Thymus (tissue), 14 donors: ENCODE measurements at places on chromosomes 3 and 15. TPM values are rescaled to one million over a fixed set of nuclear protein-coding genes. Genes with fewer than 3 reads are reported as not detected.

DPP8 gene
- 21.8 TPM for total RNA-seq

DNA sequence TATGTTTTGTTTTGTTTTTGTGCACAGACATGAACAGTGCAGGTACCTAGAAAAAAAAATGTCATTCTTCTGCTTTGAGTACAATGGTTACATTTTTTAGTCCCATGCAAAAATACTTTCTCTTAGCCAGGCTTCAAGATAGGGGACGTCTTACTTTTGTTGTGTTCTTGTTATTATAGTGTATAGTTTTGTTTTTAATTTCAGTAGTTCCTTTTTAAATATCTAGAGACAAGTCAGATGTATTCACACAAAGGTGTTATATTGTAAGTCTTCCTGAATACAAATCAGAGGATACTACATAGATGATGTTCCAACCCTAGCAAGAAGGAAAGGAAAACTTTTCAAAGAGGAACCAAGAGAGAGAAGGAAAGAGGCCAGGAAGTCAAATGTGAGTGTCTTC lies 28.8 kb upstream of the IGSF11 start:
- H3K4me3 ChIP-seq, result no peak overlapping the region
- H3K27me3 ChIP-seq, result no peaks in the 10 kb centered on the region

- H3K4me1 ChIP-seq, result no peaks in the 10 kb centered on the region
- no peaks in the 10 kb centered on the region for H3K27me3 ChIP-seq
- DNase-seq, result no peak
These were observed 16.6 kb upstream of the GABRG3 start for GRCh38 chr15:26954403-26954802.

HAUS2 gene
- total RNA-seq, result 24.5 TPM

GRCh38 chr15:98440917-98441316 lies 207.4 kb upstream of the IGF1R start:
- no peak overlapping the region for H3K4me3 ChIP-seq
- no peak for DNase-seq
- H3K36me3 ChIP-seq, result no peaks in the 10 kb centered on the region
- H3K27me3 ChIP-seq, result no peaks in the 10 kb centered on the region

DNA sequence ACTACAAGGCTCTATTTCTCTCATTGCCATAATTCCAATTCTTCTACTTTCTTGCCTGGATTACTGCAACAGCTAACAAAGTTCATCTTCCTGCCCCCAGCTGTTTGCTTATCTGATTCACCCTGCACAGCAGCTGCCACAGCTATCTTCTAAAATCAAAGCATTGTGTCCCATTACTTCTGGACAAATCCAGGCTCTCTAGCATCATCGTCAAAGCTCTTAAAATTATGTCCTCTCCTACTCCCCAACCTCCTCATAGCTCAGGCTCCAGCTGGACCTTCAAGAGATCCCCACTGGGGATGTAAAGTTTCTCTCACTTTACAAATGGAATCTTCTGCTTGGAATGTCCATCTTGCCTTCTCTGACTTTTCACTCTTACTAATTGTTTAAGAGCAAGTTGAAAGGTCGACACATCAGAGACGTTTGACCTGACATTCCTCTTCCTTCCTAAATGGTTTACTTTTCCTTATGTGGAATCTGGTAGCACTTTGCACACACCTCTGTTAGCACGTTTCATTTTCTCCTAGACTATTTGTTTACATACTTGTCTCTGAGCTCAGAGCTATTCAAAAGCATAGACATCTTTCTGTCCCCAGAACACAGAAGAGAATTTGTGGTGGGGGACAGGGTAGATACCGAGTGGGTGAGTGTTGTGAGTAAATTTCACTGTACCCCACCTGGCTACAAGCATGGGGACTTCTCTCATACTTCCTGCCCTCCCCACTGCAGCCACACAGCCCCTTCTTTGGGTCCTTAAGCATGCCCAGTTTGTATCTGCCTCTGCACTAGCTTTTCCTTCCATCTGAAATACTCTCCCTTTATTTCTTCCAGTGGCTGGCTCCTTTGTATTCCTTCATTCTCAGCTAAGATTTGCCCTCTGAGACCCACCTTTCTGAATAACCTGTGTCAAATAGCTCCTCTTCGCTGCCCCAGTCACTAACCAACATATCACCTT lies 77.9 kb downstream of the SERPINI1 start:
- no peak overlapping the region for H3K27ac ChIP-seq
- H3K36me3 ChIP-seq, result no peaks in the 10 kb centered on the region
- DNase-seq, result no peak

DNA sequence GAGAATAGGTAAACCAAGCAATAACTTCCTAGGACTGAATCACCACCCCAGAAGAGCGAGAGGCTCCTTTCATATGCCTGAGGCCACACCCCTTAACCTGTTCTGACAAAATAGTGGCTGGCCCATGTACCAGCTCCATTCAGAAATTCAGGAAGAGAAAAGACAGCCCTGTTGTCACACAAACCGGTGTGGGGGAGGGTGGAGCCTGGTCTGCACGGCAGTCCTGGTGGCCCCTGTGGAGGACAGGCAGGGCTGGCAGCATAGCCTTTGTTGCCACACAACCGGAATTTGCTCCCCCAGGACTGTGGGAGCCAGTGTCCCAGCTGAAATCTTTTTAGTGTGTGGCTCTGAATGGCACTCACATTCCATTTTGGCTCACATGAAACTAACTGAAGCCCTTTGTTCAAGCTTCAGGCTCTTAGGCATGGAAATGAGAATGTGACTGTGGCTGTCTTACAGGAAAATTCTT lies 23.8 kb downstream of the RLBP1 start:
- peaks cover 3% of the 10 kb centered on the region for H3K4me1 ChIP-seq
- H3K27ac ChIP-seq, result no peak overlapping the region
- H3K36me3 ChIP-seq, result peaks cover 17% of the 10 kb centered on the region
- H3K4me3 ChIP-seq, result no peak overlapping the region
- H3K27me3 ChIP-seq, result no peaks in the 10 kb centered on the region

CD276 gene
- 4.2 TPM for total RNA-seq

DNA sequence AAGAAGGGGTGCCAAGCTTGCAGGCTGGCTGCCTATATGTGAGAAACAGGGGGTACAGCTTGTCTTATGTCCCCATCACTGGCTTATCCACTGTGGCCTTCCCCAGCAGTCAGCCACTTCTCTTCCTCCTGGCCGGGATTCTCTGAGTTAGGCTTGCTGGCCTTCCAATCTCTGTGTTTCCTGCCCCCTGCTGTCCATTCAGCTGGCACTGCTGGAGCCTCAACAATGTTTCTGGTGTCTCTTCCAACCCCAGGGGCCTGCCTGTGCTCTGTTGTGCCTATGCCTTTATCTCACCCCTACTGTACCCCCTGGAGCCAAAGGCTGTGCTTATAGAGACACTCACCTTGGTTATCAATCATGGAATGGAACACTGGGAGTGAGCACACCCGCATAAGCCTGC lies 36.5 kb downstream of the ANAPC13 start:
- no peaks in the 10 kb centered on the region for H3K27me3 ChIP-seq
- H3K4me3 ChIP-seq, result no peak overlapping the region
- no peaks in the 10 kb centered on the region for H3K4me1 ChIP-seq
- DNase-seq, result no peak
- no peaks in the 10 kb centered on the region for H3K36me3 ChIP-seq

- H3K4me3 ChIP-seq, result no peak overlapping the region
- H3K4me1 ChIP-seq, result no peaks in the 10 kb centered on the region
- H3K27me3 ChIP-seq, result no peaks in the 10 kb centered on the region
These were observed 345.7 kb upstream of the UMPS start for GRCh38 chr3:124384527-124384926.

PLSCR5 gene
- total RNA-seq, result not detected

- H3K27me3 ChIP-seq, result no peaks in the 10 kb centered on the region
- H3K36me3 ChIP-seq, result no peaks in the 10 kb centered on the region
- no peak overlapping the region for H3K4me3 ChIP-seq
- DNase-seq, result no peak
- H3K27ac ChIP-seq, result no peak overlapping the region
These were observed 726.5 kb upstream of the NECTIN3 start for GRCh38 chr3:110344897-110345767.

GRCh38 chr3:15384510-15385237 lies 42.7 kb downstream of the METTL6 start:
- peaks cover 10% of the 10 kb centered on the region for H3K4me1 ChIP-seq
- no peak overlapping the region for H3K4me3 ChIP-seq

DNA sequence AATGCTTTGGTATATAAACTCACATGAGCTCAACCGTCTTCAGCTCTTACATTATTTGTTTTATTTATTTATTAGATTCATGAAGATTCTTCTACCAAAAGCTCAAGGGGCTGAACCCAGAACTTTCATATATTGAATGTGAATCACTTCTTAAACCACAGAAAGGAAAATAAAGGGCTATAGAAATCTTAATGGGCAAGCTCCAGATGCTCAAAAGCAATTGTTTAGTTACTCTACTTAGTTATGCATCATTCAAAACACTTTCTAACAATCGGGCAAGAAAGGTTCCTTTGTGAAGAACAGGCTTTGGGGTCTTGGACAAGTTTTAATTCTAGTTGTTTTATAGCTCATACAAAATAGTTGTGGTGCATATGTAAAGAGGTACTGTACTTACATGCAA lies 380.2 kb downstream of the TIGIT start:
- DNase-seq, result no peak
- H3K4me1 ChIP-seq, result no peaks in the 10 kb centered on the region
- no peaks in the 10 kb centered on the region for H3K27me3 ChIP-seq
- no peak overlapping the region for H3K4me3 ChIP-seq

GRCh38 chr3:177057768-177058167 lies 139.5 kb downstream of the TBL1XR1 start:
- peak overlapping the region; percentile 74 for H3K27ac ChIP-seq
- H3K4me3 ChIP-seq, result no peak overlapping the region
- DNase-seq, result peak; percentile 51
- peaks cover 21% of the 10 kb centered on the region for H3K4me1 ChIP-seq
- no peaks in the 10 kb centered on the region for H3K27me3 ChIP-seq
- peaks cover 29% of the 10 kb centered on the region for H3K36me3 ChIP-seq

DNA sequence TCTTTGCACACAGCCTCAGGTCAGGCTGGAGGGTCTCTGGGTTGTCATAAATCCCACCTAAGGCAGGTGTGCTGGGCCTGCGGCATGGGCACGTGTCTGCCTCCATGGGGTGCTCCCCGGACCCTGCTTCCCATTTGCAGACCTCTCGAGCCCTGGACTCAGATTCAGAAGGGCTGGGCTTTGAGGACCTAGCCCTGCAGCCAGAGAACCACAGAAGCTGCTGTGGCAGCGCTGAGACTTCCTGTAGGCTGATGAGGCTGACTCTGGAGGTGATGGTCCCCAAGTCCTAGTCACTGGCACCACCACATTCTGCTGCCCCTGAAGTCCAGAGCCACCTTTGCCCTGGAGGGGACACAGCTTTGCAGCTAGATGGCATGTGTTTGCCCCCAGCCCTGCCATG lies 156.4 kb downstream of the LRRC28 start:
- no peaks in the 10 kb centered on the region for H3K36me3 ChIP-seq
- H3K27ac ChIP-seq, result no peak overlapping the region
- peaks cover 29% of the 10 kb centered on the region for H3K4me1 ChIP-seq
- no peak overlapping the region for H3K4me3 ChIP-seq
- DNase-seq, result no peak

DNA sequence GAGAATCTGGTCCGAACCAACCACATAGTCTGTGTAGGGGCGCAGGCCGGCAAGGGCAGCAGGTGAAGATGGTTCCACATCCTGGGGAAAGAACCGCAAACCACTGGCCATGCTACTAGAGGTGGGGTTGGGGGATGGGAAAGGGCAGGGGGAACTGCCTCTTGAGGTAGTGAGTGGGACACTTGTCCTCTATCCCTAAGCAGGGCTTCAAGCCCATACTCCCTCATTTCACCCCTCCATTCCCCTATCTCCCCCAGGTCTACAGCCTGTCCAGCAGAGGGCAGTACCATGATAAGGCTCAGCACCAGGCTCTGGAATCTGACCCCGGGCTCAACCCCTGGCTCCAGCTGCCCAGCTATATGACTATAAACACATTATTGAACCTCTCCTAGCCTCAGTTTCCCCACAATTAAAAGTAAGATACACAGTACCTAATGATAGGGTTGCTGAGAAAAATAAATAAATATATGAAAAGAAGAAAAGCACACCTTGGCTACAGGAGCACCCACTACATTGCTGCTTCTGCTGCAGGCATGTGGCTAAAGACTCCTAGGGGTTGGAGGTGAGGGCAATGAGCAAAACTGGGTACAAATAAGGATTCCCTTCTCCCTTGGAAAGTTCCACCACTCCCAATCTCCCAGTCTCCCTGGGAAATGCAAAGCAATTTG lies 6.3 kb downstream of the GORASP1 start:
- H3K4me3 ChIP-seq, result no peak overlapping the region
- H3K27me3 ChIP-seq, result no peaks in the 10 kb centered on the region
- no peak for DNase-seq
- peaks cover 14% of the 10 kb centered on the region for H3K4me1 ChIP-seq
- peaks cover 43% of the 10 kb centered on the region for H3K36me3 ChIP-seq
- no peak overlapping the region for H3K27ac ChIP-seq

DNA sequence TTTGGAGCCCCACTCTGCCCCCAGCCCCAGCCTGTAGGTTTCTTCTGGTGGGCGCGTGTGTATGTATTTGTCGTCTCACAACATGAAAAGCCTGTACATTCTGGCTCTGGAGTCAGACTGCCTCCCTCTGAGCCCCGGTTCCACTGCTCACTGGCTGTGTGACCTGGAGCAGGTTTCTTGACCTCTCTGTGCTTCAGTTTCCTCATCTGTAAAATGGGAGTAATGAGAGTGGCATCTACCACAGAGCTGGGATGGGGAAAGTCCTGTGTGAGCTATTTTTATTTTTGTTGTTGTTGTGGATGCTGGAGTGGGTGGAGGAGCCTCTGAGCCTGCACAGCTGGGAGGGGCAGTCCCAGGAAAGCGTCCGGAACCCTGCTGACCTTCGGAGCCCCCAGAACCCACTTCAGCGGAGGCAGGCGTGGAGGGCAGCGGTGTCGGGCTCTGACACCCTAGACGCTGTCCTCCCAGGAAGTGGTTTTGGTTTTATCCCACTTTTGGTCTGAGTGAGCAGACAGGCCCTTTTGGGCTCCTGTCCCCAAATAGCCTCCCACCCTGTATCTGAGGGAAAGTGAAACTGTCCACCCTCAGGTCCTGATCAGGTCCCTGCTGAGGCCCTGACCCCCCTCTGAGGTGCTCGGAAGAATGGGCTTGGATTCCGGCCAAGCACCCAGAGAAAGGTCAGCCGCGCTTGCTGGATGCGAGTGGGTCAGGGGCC lies 103.5 kb downstream of the CHSY1 start:
- no peaks in the 10 kb centered on the region for H3K36me3 ChIP-seq
- H3K4me3 ChIP-seq, result no peak overlapping the region
- DNase-seq, result no peak
- no peaks in the 10 kb centered on the region for H3K27me3 ChIP-seq

CYP1A2 gene
- total RNA-seq, result not detected

DNA sequence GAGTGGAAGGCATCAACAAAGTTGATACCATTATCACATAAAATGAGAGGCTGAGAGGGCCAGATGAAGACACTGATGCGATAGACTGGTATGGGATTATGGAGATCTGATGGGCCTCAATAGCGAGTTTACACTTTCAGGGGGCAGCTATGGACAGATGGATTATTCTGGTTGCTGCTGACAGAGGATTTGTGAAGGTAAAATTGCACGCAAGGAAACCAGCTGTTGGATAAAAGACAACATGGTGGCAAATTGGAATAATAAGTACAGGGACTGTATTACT lies 203.9 kb downstream of the MBNL1 start:
- DNase-seq, result no peak
- H3K36me3 ChIP-seq, result no peaks in the 10 kb centered on the region
- H3K4me1 ChIP-seq, result no peaks in the 10 kb centered on the region

GRCh38 chr3:125512135-125512920 lies 7.7 kb downstream of the SNX4 start:
- H3K27ac ChIP-seq, result no peak overlapping the region
- DNase-seq, result no peak
- no peaks in the 10 kb centered on the region for H3K4me1 ChIP-seq
- H3K27me3 ChIP-seq, result no peaks in the 10 kb centered on the region
- H3K36me3 ChIP-seq, result peaks cover 25% of the 10 kb centered on the region
- H3K4me3 ChIP-seq, result no peak overlapping the region

LMAN1L gene
- total RNA-seq, result not detected
